Colonic mucosa (tissue), 4 donors: ENCODE measurements at places on chromosomes 3 and 15. TPM values are rescaled to one million over a fixed set of nuclear protein-coding genes. Genes with fewer than 3 reads are reported as not detected.
A peak's percentile ranks its signal among the peaks of the same experiment; 100 is the strongest.

GRCh38 chr3:27623085-27623753 is 98.9 kb downstream of the EOMES start:
- no peak for DNase-seq

Gene VPS39
- 49.1 TPM for total RNA-seq

DNA sequence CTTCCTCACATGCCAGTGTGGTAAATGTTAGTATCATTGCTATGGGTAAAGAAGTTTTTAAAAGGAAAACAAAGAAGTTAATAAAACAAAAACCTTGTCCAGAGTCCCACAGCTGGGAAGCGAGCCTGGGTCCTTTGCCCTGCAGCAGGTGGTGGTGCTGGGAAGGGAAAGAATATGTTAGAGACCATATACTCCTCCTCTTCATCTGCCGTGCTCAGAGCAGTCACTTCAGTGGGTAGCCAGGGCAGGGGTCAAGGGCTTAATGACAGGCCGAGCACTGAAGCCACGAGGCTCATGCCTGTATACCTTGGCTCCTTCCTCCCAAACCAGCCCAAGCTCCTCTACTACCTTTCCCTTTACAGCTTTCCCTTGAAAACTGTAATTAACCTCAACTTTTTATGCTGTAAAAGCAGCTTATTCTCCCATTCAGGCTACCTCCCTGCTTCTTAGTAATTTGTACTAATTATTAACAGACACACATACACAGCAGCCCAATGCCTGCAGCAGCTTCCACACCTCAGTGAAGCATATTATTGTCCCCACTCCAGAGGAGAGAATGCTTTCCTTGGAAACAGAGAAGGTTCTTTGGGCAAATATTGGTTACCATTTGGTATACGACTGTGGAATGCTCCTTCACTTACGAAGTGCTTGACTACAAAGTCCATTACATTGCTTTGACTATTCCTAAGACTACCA is 362.1 kb downstream of the EPHB1 start:
- DNase-seq: no peak

- DNase-seq: peak; percentile 75
Observed at GRCh38 chr15:72967811-72968530, 84.3 kb upstream of the NEO1 start.

GRCh38 chr3:151307583-151308488 is 8.8 kb downstream of the GPR87 start:
- no peak for DNase-seq

- no peak for DNase-seq
Observed at GRCh38 chr15:39860200-39860599, 59.9 kb downstream of the GPR176 start.

GRCh38 chr3:15116032-15116669 is 17.2 kb upstream of the RBSN start:
- DNase-seq: no peak

Gene ARNT2
- 2.7 TPM for total RNA-seq

DNA sequence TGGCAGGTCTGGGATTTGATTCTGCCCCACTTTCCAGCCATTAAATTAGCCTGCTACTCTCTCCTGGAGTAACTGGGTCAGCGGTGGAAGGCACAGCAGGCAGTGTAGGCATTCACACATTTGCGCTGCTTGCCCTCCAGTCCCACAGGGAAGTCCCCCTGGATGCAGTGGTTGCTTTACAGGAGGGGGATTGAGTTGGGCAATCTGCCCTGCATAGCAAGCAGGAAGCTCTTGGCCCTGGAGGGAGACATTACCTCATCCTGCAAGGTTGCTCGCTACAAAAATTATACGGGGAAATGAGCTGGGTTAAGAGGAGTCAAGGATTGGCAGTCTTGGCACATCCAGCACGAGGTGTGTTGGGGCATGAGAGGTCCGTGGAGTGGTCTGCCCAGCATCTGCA is 14.8 kb downstream of the MCM2 start:
- DNase-seq: no peak

Gene THSD4
- 18.8 TPM for total RNA-seq

Gene PODXL2
- total RNA-seq: 12.1 TPM

GRCh38 chr3:190596349-190597285 is 82.7 kb downstream of the IL1RAP start:
- no peak for DNase-seq

GRCh38 chr15:23420806-23421575 is 26.1 kb downstream of the GOLGA6L2 start:
- DNase-seq: no peak

Gene CSPG4
- total RNA-seq: 2.1 TPM

Gene CLDN11
- total RNA-seq: 7.2 TPM

GRCh38 chr15:70095408-70096214 is 2.1 kb downstream of the TLE3 start:
- DNase-seq: peak; percentile 38

Gene EDC3
- 32.7 TPM for total RNA-seq

- no peak for DNase-seq
Observed at GRCh38 chr3:102095383-102095782, 246.1 kb downstream of the NFKBIZ start.

Gene CD276
- 49.9 TPM for total RNA-seq

GRCh38 chr3:169058681-169059080 is 604.8 kb downstream of the MECOM start:
- no peak for DNase-seq

DNA sequence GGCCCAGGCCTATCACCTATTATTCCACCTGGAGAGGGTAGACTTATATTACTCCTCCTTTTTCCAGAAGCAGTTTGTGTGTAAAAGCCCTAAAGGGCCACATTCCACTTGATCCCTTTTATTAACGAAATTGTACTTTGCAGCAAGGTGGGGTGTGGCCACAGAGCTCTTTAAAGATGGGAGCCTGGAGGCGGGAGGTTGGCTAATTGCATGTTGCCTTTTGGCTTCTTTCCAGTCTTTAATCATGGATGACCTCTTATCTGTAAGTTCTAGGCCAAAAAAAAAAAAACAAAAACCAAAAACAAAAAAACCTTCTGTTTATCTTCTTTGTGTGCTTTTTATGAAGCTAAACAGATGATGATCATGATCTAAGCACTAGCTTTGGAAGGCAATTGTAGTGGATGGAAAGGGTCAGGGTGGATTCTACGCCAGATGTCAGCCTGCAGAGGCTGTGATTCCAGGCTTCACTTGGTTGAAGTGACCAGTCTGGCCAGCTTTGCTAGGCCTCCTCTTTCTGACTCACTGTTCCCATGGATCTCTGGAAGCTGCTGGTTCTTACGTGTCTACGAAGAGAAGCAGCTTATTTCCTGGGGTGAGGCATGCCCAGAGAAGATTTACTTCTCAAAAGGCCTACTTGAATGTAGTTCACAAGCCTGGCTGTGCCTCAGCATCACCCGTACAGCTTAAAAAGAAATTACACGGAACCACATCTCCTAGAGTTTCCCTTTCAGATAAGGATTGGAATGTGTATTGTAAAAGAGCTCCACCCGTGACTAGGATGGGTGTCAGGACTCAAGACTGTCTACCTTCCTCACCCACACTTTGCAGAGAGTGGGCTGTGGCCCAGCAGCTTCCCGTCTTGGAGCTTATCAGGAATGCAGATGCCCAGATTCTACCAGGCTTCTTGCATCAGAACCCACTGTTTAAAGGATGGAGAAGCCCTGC is 330.9 kb upstream of the C2CD4B start:
- peak; percentile 34 for DNase-seq

- peak; percentile 66 for DNase-seq
Observed at GRCh38 chr3:133540896-133541674, 32.4 kb upstream of the CDV3 start.

GRCh38 chr15:87731630-87732029 is 524.9 kb downstream of the NTRK3 start:
- no peak for DNase-seq

GRCh38 chr3:27840807-27841594 is 118.9 kb upstream of the EOMES start:
- no peak for DNase-seq

Gene STAC
- 1.1 TPM for total RNA-seq

- no peak for DNase-seq
Observed at GRCh38 chr15:99496302-99496629, 69.5 kb upstream of the MEF2A start.

GRCh38 chr3:47244531-47245100 is 38.0 kb downstream of the KIF9 start:
- no peak for DNase-seq

Gene RNF7
- 148 TPM for total RNA-seq
